ENCODE measurements at places on chromosomes 11 and 22.

DNA sequence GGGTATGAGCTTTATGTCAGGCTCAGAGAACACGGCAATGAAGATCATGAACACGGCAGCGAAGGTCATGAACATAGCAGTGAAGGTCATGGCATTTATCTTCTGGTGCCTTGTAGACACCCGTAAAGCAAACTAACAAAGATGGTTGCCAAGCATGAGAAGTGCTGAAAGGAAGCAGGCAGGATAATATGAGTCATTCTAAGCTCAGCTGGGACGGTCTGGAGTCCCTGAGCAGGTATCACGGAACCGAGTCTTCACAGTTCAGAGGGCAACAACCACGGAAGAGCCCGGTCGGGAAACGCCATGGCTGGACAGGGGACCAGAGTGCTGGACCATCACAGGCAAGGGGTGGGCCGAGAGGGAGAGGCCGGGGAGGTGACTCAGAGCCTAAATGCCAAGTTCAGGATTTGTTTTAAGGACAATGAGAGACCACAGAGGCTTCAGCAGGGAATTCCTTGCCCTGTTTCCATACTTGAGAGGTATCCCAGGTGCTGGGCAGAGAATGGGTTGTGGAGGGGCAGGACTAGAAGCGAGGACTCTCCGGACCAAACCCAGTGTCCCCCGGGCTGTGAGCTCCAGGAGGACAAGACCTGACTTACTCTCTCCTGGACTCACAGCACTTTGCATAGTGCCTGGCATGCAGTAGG, 13.1 kb upstream of the MS4A10 start:
- no peak for DNase-seq

- no peak for DNase-seq
These were observed 25.5 kb upstream of the NNMT start for GRCh38 chr11:114270531-114271270.

DNA sequence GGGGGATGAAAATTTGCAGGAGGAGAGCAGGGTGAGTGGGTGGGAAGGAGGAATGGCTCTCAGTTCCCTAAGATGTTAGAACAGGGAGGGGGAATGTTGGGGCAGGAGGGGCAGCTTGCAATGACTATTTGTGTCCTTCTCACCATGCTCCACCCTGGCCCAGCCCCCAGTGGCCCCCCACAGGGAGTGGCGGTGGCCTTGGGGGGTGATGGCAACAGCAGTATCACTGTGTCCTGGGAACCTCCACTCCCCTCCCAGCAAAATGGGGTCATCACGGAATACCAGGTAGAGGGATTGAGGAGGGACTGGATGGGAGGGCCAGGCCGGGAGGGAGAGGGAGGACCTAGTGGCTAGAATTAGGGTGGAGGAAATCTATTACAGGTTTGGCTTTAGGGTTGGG, 10.2 kb downstream of the ROBO3 start:
- no peak for DNase-seq

DNA sequence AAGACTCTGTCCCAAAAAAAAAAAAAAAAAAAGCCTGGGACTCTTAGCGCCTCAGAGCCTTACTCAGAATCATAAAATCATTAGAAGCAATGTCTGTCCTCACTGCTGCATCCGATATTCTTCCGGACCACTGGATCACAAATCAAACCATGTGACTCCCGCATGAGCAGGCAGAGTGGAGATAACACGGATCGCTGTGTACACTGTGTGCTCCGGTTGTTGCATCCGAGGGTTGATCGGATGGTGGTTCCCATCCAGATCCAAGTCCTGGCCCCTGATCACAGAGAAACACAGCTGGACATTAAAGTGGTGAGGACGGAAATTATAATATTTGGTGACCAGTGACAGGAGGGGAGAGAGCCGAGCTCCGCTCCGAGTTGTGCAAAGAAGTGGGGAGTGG, 9.7 kb upstream of the TXNRD2 start:
- DNase-seq, result no peak

GRCh38 chr22:28394513-28395110, 285.0 kb downstream of the TTC28 start:
- no peak for DNase-seq

DNA sequence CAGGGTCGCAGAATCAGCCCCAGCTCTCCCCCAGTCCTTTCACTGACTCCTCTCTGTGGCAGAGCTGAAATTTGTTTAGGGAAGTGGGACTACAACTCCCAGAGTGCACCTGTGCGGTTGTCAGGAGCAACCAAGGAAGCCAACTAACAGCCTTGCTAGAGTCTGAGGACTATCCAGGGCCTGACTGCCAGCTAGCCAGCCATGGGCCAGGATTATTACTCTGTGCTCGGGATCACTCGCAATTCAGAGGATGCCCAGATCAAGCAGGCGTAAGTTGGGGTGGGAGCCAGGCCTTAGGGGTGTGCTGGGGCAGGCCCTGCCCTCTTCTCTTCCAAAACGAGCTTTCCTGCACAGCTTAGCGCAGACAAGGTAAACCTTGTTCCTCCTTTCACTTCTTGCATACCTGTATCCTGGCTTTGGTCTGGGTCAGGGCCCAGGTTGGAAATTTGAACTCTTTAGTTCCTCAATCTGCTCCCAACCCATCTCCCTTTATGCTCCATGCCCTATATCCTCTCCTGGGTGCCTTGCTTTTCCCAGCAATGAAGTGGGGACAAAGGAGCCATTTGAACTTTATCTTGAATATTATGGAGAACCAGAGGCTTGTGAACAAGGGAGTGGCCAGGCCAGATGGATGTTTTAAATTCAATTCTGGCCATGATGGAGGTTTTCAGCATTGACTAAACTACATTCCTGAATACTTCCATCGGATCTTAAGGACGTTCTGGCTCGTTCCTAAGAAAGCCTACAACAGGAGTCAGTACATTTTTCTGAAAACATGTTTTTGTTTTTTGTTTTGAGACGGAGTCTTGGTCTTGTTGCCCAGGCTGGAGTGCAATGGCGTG, at the start of gene DNAJB13:
DNAJB13 (plus strand) TSS at position 158 of the 842 bp plus-strand sequence; CDS start at position 202, 44 bp downstream.
- DNase-seq, result peak; percentile 46

- no peak for DNase-seq
These were observed 1.1 kb upstream of the SLC16A8 start for GRCh38 chr22:38085056-38085455.

DNA sequence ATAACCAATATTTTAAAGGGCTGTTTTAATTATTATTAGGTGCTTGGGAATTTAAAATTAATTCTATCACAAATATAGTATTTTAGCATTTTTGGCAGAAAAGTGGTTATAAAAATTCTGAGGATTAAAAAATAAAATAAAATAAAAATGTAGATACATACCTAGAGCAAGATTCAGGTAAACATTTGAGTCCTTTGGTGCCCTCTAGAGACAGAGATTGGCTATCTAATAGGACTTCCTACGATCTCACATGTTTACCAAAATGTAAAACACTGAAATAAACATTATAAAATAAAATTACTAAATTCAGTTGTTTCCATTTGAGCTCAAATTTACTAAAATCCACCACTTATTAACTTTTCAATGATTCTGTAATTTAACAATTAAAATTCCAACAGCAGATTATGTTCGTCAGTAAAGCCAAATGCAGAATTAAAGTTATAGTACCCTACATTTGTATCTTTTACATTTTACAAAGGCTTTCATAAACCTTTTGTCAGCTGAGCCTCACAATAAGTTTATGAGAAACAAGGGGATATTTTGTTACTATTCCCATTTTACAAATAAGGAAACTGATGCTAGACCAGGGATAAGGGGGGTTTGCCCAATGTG, 27.7 kb downstream of the SLC36A4 start:
- DNase-seq, result peak; percentile 16

GRCh38 chr22:40204321-40205116, 26.8 kb downstream of the TNRC6B start:
- no peak for DNase-seq

GRCh38 chr11:117870103-117870952, 6.1 kb downstream of the FXYD6 start:
- no peak for DNase-seq

- DNase-seq, result no peak
These were observed 32.0 kb downstream of the TBC1D22A start for GRCh38 chr22:46794491-46794890.

DNA sequence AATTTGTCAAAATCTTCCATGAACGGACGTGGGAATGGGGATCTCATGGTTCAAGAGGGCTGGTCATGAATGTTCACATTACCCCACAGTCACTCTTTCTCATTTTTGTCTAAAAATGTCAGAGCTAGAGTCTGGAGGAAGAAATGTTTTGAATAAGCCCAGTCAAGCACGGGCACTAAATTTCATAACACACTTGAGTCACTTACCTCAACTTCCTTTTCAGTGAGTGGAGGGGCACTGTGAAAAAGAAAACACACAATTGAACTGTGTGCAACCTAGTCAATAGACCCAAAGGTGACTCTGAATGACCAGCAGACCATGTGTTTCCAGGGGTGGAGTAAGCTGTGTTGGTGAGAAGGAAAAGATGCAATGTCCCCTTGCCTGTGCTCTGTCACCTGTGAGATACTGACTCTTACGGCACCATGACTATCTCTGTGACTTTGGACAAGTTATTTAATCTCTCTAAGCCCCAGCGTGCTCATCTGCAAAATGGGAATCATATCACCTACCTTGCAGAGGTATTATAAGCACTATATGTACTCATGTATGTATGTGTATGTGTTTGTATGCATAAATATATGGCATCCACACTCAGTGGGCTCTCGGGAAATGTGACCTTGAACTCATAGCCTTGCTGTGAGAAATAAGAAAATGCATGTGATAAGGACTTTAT, 38.2 kb upstream of the LYVE1 start:
- peak; percentile 21 for DNase-seq

- no peak for DNase-seq
These were observed 39.2 kb downstream of the MCHR1 start for GRCh38 chr22:40718250-40719204.

DNA sequence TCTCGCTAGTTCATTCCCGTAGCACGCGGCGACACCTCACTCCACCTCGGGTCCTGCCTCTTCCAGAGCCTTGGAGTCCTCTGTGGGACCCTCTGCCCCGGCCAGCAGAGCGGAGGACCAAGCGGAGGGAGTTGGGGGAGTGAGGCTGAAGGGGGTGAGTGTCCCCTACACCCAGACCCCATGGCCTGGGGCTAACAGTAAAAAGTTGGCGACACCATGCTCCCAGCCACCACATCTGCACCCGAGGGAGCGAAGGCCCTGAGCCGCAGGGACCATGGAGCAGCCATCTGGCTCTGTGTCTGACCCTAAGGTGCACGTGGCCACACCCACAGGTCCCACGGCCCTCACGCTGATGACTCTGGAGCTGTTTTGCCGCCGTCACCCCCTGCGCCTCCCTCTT, 293.8 kb downstream of the BRD1 start:
- no peak for DNase-seq

DNA sequence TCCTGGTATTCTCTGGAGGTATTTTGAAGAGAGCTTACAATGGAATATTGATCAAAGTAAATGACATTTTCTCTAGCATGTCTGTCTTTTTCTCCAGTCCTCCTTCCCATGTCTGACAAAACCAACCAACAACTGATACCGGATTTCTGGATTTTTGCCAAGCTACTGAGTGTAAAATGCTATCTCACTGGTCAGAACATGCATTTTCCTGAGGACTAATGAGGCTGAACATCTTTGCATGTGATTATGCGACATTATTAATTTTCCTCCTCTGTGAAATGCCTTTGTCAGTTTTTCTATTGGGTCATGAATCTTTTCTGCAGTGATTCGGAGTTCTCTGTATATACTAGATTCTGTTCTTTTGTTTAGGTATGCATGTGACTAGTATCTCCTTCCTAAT, 51.4 kb downstream of the CDON start:
- no peak for DNase-seq

DNA sequence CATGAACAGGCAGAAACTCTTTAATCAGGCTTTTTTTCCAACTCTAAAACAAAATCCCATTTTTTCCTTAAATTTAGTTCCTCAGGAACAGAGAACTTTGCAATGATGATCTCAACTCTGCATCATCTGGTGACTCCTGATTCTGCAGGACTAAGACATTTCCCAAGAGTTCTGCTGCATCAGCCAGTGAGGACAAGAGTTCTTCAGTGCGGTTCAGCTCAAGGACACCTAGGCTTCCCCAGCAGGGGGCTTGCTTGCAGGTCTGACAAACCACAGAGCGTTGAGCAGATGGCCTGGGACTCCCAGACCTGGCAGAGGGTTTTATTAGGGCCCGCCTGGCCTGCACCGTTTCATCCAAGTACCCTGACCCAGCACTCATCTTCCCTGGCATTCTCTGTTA, 6.4 kb downstream of the CDCA5 start:
- no peak for DNase-seq

GRCh38 chr11:57735619-57736298, 5.5 kb upstream of the SELENOH start:
- no peak for DNase-seq

- DNase-seq, result no peak
These were observed 1.4 kb downstream of the UCP2 start for GRCh38 chr11:73981051-73981805.

- DNase-seq, result no peak
These were observed 598 bp downstream of the CABIN1 start for GRCh38 chr22:24011735-24012068.

GRCh38 chr11:28715726-28716125, 607.5 kb downstream of the METTL15 start:
- DNase-seq, result no peak

DNA sequence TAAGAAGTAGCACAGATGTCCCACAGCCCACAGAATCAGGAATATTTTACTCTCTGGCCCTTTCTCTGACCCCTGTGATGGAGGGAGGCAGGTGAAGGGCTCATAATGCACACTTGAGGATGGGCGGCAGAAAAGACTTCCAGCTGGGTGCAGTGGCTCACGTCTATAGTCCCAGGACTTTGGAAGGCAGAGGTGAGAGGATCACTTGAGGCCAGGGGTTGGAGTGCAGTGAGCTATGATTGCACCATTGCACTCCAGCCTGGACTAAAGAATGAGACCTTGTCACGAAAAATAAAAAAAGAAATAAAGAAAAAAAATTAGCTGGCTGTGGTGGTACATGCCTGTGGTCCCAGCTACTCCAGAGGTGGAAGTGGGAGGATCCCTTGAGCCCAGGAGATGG, 13.5 kb upstream of the CRYBB3 start:
- no peak for DNase-seq

DNA sequence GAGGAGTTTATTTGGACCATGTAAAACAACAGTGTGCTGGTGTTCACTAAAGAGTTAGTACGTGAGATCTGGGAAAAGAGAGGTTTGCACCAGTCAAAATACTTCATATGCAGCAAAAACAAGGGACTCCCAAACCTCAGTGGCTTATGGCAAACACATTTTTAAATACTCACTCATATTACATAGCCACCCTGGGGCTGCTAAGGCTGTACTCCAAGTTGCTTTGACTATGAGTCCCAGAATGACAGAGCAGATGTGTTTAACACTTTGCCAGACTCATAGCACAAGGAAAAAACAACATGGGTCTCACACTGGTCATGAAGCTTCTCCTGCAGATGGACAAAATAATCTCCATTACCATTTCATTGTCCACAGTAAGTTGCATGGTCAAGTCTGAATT, 202.8 kb upstream of the GRIA4 start:
- no peak for DNase-seq

DNA sequence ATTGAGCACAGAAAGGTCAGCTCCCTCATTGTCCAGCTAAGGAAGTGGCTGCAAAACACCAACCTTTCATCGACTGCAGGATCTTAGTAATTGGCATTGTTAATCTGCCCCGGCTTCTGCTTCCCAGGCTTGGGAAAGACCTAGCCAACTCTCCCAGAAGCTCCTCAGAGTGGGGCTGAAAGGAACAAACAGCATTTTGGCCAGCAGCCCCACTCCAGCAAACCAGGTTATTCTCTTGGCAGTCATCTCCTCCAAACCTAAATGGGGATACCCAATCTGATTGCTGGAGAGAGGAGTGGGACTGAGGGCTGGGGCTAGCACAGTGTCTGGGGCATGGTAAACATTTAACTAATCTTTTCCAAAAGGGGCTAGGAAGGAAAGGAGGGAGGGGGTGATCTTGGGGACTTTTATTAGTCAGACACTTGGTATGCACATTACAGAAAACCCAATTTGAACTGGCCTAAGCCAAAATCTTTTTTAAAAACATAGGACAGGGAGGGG, 294.4 kb downstream of the MN1 start:
- no peak for DNase-seq

Data from kidney glomerular epithelial cell (primary cell).